ENCODE measurements at places on chromosomes 12 and 14.

DNA sequence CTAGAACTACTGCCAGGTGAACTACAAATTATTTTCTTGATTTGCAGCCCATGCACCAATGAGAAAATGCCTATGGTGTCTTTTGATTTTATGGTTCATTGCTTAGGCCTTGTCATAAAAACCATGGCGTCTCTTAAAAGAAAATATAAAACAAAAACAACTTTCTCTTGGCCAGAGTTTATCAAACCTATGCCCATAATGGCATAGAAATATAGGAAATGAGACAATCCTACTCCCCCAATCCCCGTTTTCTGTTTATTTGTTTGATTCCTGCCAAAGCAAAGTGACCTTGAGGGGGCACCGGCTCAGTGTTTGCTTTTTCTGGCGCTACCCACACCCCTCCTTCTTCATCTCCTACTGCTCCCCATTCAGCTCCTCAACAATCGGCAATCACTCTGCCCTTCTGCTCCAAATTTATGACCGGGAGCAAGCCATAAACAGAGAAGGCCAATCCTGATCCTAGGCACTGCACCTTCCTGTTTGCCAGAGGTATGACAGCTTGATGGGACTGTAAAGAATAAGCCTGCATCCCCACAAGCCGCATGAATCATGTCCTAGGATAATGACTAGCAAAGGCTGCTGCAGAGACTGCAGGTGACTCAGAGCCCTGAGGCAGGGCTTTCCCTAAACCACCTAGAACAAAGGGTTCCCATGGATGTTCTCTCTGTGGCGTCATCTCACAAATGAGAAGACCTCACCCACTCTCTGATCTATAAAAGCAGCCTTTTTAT, 874.9 kb downstream of the NRXN3 start:
- no peak for DNase-seq

- DNase-seq = no peak
Measured at GRCh38 chr14:99327050-99327449, 55.1 kb upstream of the BCL11B start.

GRCh38 chr14:21087294-21088091, 11.0 kb downstream of the ZNF219 start:
- DNase-seq = no peak

DNA sequence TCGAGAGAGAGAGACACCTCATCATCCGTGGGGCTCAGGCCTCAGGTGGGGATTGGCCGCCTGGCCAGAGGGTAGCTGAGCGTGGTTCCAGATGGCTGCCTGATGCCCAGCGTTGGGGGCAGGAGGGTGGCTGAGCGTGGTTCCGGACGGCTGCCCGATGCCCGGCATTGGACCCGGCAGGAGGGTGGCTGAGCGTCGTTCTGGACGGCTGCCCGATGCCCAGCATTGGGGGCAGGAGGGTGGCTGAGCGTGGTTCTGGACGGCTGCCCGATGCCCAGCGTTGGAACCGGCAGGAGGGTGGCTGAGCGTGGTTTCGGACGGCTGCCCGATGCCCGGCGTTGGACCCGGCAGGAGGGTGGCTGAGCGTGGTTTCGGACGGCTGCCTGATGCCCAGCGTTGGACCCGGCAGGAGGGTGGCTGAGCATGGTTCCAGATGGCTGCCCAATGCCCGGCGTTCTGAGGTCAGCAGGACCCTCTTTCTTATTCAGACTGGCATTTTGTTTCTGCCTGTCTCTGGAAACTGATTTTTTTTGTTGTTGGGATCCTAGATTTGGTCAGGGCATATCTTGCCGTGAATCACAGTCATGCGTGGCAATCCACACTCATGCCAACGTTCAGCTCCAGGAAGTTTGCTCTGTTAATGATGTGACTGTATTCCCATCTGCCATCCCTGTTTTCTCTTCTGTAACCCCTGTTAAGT, 40.7 kb downstream of the GALNT9 start:
- no peak for DNase-seq

DNA sequence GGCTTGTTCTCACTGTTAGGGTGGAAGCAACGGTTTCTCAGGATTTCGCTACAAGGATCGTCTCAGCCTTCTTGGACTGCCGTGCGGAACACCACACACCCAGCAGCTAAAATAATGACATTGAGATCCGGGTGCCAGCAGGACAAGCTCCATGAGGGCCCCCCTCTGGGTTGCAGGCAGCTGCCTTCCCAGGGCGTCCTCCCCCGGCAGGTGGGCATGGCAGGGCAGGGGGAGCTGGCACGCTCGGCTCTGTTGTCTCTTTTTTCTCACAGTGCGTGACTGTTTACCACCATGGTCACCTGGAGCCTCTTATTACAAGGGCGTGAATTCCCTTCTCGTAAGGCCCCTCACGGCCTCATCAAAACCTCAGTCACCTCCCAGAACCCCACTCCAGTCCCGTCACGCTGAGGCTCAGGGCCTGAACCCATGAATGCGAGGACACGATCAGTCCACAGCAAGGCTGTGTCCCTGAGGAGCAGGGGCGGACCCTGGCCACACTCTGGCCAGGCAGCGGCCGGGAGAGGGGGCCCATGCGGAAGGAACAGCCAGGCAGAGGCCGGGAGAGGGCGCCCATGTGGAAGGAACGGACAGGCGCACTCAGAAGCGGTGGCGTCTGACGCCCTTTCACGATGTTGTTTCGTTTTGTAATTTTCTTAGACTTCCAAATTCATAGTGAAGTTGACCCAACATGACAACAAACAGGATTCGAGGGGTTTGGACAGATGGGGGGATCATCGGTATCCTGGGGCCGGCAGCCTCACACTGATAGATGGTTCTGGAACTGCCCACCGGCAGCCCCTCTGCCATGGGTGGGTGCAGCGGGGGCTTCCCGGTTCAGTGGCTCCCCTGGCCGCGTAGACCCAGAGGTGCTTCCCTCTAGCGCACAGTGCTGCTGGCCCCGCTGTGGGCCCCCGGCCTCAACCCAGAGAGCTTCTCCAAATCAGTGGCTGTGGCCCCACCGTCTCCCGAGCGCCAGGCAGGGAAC, 10.0 kb downstream of the LRCOL1 start:
- DNase-seq = no peak

DNA sequence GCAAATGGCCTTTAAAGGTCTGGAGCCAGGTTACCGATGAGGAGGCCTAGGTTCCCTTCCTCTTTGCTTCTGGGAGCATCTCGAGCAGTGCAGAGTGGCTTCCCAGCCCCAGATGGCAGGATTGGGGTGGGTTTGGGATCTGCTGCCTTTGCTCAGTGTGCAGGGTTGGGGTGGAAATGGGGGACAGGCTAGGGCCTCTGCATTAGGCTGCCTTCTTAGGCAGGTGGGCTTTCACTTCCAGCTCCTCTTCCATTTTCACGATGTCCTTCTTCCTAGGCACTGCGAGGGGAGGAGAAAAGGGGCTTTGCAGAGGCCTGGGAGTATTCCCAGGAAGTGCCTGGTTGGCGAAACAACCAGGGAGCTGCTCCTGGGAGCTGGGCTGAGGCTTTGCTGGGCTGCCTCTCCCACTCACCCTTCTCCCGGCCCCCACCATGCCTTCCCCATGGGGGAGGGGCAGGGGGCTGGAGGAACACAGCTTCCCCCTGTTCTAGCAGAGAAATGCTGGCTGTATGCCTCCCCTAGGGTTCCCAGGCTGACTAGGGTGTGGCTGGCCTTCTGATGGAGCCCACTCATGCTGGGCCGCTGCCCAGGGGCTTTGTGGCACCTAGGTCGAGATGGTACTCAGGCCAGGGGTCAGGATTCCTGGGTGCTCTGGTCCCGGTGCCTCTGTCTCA, 2.4 kb downstream of the NR4A1 start:
- DNase-seq = no peak

DNA sequence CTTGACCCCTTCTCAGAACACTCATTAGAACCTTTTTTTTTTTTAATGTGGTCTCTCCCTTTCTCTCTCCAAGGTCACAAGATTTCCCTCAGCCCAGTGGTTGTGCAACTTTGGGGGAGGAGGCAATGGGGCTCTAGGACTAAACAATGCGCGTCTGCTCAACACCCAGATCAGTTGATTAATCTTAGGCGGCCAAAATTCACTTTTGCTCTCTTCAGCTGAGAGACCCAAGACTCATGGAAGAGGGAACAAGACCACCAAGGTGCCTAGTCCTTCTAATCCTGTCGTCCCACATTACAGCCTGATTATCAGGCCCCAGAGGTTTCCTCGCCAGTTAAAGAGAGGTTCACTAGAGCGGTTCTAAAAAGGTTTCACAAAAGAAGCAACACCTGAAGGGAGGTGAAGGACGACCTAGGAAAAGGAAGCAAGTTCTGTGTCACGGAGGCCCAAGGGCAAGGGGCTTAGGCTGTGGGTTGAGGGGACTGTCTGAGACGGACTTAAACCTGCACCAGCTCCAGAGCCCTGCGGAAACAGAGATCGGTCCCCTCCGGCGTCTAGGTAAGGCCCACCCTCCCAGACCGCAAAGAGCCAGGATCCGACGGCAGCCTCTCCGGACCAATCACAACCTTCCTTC, 824 bp upstream of the TARBP2 start:
- no peak for DNase-seq

DNA sequence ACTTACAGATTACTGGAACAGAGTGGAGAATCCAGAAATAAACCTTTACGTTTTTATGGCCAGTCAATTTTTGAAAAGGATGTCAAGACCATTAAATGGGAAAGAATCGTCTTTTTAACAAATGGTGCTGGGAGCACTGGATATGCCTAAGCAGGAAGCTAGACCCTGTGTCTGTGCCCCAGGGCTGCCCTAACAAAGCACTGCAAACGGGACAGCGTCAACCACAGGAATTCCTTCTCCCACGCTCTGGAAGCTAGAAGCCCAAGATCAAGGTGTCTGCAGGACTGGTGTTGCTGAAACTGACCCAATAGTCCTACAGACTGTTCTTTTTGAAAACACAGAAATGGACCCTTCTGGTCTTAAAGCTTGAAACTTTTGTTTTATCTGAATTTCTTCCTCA, 9.3 kb upstream of the TMEM121 start:
- no peak for DNase-seq

- no peak for DNase-seq
Measured at GRCh38 chr14:53990978-53991377, 34.4 kb upstream of the BMP4 start.

- no peak for DNase-seq
Measured at GRCh38 chr12:30142301-30142700, 358.6 kb upstream of the TMTC1 start.

GRCh38 chr12:14244876-14245669, 120.4 kb upstream of the ATF7IP start:
- no peak for DNase-seq

DNA sequence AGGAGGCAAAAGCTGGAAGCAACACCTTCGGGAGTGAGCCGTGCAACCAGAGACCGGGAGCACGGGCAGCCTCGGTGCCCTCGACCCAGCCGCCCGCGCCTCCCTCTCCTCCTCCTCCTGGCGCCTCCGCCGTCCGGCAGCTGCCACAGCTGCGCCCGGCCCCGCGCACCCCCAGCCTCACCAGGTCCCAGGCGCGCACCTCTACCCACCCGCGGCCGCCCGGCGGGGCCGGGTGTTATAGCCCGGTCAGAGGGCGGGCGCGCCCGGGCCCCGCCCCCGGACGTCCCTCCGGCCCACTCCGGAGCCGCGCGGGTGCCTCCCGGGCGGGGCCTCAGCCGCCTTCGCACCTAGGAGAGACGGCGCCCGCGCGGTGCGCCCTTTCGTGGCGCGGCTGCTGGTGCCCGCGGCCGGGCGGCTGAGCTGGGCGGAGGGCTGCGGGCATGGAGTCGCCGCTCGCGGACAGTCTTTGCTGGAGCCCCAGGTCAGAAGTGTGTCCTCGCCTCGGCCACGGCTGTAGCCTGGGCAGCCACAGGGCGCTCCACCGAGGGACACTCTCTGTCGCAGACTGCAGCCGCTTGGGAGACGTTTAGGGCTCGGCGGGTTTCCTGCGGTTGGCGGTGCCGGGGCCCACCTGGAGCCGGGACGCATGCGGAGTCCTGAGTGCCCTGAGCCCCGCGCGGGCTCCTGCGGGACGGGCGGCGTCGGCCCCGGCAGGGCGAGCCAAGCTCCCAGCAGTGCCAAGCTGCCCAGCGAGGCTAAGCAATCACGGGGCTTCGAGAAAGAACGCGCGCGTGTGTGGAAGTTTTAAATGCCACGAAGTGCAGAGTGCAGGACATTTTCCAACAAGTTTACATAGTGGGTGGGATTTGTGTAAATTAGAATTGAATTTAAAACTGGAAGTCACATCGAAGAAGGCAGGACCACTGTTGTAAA, at the start of gene CPM:
Gene CPM, minus strand, starts transcription at position 211 of the 933 bp plus-strand sequence. CDS start 334 bp downstream, outside the sequence.
- DNase-seq = peak; percentile 21

GRCh38 chr12:129559776-129560175, 344.0 kb downstream of the TMEM132D start:
- DNase-seq = no peak

DNA sequence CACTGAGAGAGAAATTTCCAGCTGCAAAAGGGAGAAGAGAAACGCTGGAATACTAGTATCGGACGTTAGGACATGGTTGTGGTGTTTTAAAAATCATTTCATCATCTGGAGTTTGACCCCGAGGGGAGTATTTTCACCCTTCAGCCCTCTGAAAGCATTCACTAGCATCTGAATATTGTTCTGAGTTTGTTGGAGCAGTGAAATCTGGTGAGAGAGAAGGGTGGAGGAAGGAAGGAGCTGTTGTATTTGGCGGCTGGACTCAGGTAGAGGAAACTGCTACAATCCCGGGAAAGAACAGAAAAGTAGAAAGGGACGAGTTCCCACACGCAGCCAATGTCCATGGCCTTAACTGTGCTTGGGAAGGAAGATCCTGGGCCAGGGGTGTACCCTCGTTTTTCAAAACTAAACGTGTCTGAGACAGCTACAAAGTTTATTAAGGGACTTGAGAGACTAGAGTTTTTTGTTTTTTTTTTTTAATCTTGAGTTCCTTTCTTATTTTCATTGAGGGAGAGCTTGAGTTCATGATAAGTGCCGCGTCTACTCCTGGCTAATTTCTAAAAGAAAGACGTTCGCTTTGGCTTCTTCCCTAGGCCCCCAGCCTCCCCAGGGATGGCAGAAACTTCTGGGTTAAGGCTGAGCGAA, 896 bp upstream of the CDKN1B start:
- DNase-seq = no peak

- DNase-seq = no peak
Measured at GRCh38 chr14:92316937-92317336, 6.0 kb upstream of the SLC24A4 start.

- DNase-seq = no peak
Measured at GRCh38 chr14:102988054-102988453, 65.6 kb downstream of the AMN start.

- DNase-seq = no peak
Measured at GRCh38 chr12:93174473-93174872, 203.3 kb upstream of the NUDT4 start.

DNA sequence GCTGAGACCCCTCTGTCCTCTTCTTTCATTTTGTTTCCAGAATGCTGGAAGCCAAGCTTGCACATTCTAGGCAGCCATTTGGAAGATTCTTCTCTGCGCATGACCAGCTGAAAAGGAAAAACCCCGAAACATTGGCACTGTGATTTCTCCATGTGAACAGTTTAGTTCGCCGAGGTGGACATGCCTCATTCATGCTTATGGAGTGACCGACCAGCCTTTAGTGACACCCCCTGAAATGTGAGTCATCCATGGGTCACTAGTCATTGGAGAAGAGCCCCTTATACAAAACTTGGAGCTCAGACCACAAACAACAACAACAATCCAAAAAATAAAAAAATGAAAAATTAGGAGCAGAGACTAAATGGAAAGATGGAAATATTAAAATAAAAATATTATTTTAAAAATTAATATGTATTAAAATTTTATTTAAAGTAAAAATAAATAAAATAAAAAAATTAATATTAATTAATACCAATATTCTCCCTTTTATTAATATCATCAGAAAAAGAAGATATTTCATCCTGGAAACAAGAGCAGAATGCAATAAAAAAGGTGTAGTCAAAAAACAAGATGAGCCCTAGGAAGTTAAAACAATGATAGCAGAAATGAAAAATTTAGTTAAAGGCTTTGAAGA, 9.5 kb upstream of the KRT7 start:
- no peak for DNase-seq

- DNase-seq = no peak
Measured at GRCh38 chr12:110329710-110330109, 48.7 kb downstream of the ATP2A2 start.

All from activated CD8-positive, alpha-beta memory T cell treated with anti-CD3 and anti-CD28 coated beads for 4 hours (primary cell).